Osteocyte (in vitro differentiated cells): ENCODE measurements at places on chromosomes 16 and 17.

DNA sequence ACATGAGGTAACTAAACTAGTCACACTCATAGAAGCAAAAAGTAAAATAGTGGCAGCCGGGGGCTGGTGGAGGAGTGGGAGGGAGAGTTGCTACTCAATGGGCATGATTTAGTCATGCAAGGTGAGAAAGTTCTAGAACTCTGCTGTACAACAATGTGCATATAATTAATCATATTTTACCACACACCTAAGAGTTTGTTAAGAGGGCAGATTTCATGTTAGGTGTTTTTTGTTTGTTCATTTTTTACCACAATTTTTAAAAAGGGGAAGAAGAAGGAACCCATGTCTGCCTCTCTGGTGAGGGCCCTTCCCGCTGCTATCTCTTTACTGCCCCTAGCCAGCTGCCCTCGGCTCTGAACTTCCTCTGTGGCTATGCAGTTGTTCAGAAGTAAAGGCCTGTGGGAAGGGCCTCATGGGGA, 11.2 kb downstream of the CD300LB start:
- DNase-seq = peak; percentile 30

GRCh38 chr17:46121841-46122485, 71.3 kb downstream of the KANSL1 start:
- no peak for DNase-seq

GRCh38 chr17:70106551-70106950, 31.5 kb downstream of the KCNJ16 start:
- no peak for DNase-seq

DNA sequence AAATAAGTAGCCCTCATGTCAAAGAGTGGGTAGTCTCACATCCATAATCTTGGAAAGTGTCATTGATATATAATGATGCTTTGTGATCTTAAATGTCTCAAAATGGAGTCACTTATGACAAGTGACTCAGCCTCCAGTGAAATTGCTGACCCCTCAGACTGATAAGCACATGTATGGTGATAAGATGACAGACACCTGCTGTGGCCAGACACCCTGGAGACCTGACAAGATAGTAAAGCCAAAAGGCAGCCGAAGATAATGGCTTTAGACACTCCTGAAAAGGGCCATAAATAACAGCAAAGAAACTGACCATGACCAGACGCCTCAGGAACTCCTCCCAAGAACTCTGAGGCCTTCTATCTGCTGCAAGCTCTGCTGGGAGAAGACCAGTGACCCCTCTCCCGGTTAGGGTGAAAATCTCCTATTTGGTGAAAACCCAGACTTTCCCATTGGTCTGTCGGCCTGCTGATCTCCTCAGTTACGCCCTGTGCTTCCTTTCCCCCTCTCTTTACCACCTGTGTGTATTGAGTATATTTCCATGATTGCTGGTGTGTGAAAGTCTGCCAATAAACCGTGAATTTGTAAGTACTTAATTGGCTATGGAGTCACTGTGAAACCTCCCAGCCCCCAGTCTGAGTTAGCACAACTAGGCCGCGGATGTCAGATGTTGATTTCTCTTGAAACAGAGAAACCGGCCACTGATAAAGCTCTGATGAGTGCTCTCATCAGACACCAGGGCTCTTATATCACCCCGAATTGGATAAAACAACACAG, 226.7 kb upstream of the MYOCD start:
- DNase-seq = no peak

- no peak for DNase-seq
Observed at GRCh38 chr17:44807817-44808155, 22.3 kb downstream of the GJC1 start.

DNA sequence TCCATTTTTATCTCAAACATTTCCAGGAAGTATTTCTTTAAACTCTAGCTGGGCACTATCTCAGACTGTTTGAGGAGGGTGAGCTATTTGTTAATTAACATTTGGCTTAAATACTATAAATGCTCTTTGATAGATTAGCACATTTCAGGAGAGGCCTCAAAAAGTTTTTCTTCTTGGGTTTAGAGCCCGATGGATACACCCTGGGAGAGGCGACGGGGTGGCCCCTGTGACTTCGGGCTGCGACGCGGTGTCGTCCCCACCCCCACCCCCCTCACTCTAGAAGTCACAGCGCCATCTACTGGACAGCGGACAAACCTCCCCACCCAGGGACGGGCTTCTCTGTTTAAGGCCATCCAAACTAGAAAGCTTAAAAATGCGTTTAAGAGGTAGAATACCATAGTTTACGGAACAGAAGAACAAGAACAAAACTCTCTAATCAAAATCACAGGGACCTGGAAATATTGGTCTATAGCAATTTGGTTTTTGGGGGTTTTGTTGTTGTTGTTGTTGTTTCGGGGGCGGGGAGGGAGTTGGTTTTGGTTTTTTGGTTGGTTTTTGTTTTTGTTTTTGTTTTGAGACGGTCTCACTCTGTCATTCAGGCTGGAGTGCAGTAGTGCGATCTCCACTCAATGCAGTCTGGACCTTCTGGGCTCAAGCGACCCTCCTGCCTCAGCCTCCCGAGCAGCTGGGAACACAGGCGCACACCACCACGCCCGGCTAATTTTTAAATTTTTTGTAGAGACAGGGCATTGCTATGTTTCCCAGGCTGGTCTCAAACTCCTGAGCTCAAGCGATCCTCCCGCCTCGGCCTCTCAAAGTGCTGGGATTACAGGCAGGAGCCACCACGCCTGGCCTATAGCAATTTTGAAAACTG, 254.4 kb downstream of the C16orf95 start:
- peak; percentile 91 for DNase-seq

DNA sequence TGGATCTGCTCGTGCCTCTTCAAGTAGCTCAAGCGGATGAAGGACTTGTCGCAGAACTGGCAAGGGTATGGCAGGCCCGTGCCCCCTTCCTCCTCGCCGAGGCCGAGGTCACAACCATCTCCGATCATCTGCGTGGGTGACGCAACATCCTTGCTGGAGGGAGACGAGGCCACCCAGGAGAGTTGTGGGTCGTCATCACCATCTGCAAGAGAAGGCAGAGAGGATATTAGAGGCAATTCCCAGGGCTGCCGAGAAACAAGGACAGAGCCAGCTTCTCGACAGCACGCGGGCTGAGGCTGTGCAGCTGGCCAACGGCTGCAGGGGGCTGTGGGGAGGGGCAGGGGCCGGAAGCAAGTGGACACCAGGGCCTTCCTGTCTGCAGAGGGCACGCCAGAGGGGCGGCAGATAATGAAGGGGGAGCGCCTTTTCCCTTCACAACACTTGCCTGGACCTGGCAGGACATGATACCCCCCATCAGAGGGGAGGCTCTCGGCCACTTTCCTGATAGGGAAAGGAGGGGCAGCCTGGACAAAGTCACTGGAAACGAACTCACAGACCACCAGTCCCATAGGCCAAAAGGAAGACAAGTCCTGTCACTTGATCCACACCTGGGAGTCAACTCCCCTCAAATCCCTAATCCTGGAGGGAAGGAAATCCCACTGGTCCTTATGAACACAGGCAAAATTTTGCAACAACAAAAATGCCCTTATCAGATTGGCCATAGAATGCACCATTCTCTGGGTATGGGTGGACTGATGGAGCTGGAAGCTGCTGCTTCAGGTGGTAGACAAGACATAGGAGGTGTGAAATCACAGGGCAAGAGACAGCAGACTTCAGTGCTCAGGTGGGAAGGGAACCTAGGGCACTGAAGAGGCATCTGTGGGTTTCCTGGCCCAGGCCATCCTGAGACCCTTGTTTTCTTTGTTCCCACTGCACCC, 217.0 kb downstream of the ZNF423 start:
- DNase-seq = no peak

DNA sequence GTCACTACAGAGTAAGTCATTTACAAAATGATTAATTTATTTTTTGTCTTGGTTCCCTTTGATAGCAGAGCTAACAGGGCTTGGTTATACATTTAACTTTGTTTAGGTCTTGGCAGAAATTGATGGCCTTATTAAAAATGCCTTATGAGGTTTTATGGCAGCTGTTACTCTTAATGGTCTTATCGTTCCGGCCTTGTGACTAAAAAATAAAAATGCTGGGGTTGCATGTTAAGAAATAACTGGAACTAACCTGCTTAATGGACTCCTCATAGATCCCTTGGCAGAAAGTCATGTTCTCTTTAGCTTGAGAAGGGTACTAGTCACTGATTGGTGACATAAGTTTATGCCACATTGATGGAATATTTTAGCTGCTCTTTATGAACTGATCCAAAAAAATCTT, 18.3 kb downstream of the COX11 start:
- DNase-seq = no peak

- DNase-seq = no peak
Observed at GRCh38 chr17:4136373-4136772, 6.5 kb downstream of the ZZEF1 start.

DNA sequence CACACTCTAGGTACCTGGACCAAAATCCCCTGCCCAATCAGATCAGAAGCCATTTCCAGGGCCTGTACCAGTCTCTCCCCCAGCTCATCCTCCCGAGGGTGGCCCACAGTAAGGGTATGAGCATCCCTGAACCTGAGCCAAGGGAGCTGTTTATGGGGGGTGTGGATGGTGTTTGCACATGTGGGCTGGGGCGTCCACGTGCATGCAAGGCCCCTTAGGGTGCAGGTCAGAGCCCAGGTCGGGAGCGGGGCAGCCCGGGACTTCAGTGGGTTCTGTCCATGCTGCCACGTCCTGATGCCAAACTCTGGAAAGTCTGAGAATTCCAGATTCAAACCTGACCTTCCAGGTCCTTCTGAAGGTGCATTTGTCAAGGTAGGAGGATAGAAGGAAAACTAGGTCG, 9.8 kb downstream of the MILR1 start:
- DNase-seq = no peak

DNA sequence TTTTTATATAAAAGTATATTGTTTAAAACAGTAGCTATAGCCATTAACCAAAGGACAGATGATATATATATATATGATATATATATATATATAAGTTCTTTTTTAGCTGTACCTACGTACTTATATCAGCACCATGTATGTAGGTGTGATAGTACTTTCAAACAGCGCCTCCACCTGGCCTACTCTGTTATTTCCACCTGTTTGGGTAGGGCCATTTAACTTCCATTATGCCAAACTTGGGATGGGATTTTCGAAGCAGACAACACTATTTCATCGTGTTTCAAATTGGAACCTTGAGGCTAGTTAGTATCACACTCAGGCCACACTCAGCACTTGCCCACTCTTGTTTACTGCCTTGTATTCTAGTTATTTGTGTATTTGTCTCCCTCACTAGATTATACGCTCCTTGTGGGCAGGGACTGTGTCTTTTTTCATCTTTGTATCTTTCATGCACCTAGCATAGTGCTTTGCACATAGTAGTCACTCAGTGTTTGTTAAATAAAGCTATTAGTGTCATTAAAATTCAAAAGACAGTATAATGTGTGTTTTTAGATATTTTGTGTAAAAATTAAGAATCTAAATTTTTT, 11.8 kb upstream of the CLTC start:
- no peak for DNase-seq

DNA sequence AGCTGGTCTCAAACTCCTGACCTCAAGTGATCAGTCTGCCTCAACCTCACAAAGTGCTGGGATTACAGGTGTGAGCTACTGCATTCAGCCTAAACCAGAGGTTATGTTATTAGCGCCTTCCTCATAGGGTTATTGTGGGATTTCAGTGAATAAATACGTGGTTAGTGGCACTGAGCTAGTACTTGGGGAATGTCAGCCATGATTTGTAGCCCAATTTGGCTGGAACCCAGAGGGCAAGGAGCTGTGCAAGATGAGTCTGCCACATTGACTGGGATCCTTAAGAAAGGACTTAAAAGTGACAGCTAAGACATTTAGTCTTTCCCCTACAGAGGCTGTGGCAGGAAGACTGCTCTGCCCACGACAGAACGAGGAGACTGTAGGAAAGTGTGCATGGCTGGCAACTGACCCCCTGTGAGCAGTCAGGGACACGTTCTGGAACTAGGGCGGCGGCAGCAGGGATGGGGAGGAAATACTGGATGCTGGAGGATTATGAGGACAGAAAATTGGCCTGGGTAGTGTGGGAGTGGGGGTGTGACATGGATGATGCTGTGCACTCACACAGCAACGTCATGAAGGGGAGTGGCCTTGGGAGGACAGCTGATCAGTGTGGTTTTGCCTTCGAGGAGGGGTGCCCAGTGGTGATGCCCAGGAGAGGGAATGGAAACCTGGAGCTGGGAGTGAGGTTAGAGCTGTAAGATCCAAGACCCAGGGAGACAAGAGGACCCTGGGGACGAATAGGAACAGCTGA, 14.6 kb downstream of the ATP5PD start:
- DNase-seq = no peak

DNA sequence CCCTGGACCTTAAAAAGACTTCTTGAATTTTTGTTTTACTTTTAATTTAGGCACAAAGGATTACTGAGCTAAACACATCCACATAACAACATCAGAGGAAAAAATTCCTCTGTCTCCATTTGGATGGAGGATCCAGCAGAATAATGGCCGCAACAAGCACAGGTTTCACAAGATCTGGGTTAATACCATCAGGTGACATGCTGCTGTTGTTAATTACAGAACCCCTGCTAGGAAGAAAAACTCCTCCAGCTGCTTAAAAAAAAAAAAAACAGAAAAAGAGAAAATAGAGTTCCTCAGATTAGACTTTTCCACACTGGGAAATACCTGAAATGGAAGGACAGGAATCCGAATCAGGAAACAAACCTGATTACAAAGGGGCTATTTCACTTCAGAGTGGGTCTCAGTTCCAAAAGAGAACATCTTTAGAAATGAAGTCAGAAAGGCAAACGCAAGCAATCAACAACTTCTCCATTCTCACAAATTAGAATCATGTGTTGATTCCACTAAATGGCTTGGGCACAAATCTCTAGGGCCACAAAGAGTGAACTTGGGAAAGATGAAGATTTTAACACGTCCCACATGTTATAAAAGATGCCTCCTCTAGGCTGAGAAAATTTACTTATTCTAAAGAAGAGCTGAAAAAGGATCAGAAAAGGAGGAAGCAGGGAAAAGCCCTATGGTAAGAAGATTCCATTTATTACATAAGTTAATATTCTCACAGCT, 44.0 kb downstream of the SPOP start:
- DNase-seq = no peak

- no peak for DNase-seq
Observed at GRCh38 chr17:64639516-64639915, 22.6 kb downstream of the SMURF2 start.

DNA sequence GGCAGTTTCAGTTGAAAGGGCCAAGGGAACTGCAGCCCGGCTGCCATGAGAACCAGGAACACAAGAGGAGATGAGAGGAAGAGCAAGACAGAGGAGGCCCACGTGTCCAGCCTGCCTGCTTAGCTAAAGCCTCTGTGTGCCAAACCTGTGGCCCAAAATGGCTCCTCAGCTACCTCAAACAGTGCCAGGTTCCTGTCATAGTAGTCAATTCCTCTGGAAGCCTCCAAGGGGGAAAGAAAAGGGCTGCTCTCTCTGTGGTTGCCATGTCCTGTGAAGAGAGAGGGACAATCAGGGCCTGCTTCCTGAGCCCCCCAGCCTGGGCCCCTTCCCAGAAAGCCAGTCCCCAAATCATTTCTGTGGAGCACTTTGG, 5.2 kb downstream of the SLC12A4 start:
- DNase-seq = no peak
